AG04449 (cell line): ENCODE measurements at places on chromosomes 11 and 22.

- DNase-seq: no peak
Measured at GRCh38 chr11:47766509-47767227, 473 bp downstream of the FNBP4 start.

DNA sequence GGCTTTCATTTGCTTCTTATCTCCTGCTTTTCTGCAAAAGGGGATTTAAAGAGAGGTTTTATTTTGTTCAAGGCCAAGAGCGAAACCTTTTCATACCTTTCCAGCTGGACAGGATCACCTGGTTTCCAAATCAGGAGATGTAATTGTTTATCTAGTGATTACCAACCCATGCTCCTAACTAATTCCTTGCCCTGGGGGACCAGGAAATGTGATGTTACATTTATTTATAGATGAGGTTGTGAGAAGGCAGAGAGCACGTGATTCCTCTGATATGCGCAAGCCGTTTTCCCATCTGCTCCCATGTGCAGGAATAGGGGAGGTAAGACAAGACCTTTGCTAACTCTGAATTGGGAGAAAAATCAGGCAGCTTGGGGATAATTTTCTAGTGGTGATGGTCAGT lies 507.2 kb upstream of the LARGE1 start:
- DNase-seq: no peak

DNA sequence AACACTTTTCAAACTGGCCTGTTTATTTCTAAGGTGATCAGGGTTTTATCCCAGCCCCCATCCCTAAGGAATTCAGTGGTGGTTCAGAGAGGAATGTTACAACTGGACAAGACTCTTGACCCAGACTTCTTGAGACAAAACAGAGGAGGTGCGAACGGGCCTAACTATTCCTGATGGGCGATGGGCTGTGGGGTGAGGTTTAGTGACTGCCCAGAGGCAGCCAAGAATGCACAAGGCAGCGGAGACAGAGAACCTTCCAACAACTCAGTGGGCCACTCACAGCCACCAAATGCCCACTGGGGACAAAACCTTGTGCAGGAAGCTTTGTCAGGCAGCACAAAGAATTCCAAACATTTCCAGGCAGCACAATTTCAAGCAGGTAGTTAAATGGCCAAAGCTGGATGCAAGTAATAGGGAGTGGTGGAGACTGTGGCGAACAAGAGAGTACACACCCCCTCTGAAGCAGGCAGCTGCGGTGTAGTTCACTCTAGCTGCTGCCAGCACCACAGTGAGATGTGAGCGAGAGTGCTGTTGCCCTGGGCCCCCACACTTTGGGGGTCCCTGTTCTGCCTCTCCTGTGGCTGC lies 29.2 kb downstream of the SCUBE1 start:
- DNase-seq: no peak

- no peak for DNase-seq
Measured at GRCh38 chr11:30585125-30585891, 845 bp downstream of the MPPED2 start.

GRCh38 chr11:57484141-57484710 lies 23.9 kb downstream of the RTN4RL2 start:
- DNase-seq: no peak

DNA sequence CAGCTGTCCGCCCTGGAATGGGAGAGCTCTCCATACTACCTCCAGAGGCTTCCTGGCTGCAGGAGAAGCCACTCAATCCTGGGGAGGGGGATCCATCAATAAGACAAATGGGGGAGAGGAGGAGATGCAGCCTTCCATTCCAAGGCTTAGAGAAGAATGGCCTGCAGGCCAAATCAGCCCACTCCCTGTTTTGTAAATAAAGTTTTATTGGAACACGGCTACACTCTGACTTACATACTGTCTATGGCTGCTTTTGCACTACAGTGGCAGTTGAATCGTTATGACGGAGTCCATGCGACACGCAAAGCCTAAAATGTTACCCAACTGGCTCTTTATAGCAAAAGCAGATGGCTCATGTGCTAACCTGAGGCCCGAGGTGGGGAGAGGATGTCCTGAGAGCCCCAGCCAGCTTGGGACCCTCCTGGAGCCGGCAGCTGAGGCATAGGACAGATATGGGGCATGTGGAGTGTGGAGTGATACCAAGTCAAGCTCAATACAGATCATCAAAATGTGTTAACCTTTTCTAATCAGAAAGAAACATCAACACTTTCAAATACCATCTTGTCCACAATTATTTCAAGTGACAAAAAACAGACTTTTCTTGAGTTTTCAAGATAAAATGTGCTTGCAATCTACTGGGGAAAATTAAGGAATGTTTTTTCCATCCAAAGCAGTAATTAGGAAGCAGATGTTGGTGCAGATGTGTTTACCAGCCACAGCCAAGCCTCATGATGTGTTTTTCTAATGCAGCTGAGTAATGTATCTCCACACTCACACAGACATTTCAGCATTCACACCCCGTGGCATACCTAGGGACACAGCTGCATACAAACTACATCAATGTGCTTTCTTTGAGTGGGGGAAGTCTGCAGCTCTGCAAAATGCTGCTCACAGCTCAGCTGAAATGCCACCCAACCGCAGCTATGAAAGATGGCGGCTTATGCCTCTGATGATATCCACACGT lies 181.6 kb downstream of the SHANK2 start:
- DNase-seq: no peak

- no peak for DNase-seq
Measured at GRCh38 chr11:26285608-26286007, 46.3 kb upstream of the ANO3 start.

DNA sequence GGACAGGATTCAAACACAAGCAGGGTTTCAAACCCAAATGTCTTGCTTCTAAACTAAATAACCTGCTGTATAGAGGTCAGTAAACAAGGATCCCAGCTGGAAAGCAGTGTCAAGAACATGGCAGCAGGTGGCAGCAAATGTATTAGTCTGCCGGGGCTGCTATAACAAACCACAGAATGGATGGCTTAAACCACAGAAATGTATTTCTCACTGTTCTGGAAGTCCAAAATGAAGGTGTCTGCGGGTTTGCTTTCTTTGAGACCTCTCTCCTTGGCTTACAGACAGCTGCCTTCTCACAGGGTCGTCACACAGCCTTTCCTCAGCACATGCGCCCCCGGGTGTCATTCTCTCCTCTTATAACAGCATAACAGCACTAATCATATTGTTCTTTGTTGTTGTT lies 65.1 kb upstream of the LRRC55 start:
- peak; percentile 3 for DNase-seq

- DNase-seq: no peak
Measured at GRCh38 chr11:75400146-75400865, 988 bp downstream of the RPS3 start.

DNA sequence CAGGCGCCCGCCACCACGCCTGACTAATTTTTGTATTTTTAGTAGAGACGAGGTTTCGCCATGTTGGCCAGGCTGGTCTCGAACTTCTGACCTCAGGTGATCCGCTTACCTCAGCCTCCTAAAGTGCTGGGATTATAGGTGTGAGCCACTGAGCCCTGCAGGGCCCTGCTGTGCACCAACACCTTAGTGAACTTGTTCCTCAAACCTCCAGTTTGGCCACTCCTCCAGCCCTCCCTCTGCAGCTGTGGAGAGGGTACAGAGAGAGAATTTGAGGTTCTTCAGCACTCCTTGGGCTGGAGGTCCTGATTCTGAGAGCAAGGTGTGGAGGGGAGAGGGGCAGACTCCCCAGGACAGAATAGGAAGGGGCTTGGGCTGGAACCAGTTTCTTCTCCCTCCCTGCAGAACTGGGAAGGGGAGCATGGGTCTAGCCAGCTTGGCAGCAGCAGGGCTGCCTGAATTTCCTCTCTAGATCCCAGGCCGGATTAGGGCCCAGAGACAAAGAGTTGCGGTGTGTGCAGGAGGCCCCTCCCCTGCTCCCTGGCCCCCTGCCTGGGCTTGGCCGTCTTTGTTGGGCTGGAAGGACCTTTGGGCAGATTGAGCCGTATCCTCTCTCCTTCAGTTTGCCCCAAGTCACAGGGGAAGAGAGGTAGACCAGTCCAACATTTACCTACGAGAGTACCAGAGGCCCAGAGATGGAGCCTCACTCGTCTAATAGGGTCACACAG lies 2.3 kb upstream of the PEX16 start:
- no peak for DNase-seq

GRCh38 chr11:43955381-43956118 lies 13.1 kb downstream of the C11orf96 start:
- DNase-seq: no peak

- peak; percentile 95 for DNase-seq
Measured at GRCh38 chr11:61971248-61972111, 4.0 kb upstream of the FTH1 start.

DNA sequence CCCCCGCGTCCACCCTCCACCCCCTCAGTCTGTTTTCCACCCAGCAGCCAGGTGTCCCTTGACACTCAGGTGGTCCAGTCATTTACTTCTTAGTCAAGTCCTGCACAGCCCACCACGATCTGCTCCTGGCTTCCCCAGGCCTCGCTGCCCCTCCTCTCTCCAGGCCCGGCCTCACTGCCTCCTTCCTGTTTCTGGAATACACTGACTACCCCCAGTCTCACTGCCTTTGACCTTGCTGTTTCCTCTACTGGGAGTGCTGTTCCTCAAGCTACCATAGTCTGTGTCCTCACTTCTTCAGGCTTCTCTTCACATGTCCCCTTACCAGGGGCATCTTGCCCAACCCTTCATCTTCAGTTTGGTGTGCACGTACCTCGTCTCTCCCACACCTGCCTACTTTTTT lies 7.4 kb downstream of the MCM5 start:
- DNase-seq: no peak

GRCh38 chr11:28566339-28567089 lies 458.3 kb downstream of the METTL15 start:
- DNase-seq: peak; percentile 92

DNA sequence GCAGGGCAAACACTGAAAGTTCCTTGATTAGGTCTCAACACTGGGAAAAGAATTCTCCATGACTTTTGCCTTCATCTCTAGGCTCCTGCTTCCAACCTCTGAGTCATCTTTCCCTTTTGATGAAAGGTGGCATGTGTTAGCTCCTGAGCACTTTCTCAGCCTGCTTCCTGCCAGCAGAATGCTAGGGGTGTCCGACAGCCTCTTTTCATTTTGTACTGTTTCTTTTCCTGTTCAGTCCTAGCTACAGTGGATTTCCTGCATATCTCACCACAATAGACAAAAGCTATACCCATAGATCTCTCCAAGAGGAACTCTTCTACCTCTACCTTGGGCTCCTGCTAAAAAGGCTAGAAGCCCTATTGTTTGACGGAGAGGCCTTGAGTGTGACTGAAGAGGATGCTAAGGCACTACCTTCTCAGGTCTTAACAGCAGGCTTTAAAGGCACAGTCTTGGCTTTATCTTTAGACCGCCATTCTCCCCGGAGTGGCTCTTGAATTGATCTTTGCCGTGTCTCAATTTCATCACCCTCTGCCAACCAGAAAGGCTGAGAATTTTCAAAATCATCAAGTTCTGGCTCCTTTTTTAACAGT lies 145.5 kb downstream of the RBFOX2 start:
- DNase-seq: no peak

GRCh38 chr11:120801801-120802689 lies 221.9 kb upstream of the TBCEL start:
- no peak for DNase-seq

DNA sequence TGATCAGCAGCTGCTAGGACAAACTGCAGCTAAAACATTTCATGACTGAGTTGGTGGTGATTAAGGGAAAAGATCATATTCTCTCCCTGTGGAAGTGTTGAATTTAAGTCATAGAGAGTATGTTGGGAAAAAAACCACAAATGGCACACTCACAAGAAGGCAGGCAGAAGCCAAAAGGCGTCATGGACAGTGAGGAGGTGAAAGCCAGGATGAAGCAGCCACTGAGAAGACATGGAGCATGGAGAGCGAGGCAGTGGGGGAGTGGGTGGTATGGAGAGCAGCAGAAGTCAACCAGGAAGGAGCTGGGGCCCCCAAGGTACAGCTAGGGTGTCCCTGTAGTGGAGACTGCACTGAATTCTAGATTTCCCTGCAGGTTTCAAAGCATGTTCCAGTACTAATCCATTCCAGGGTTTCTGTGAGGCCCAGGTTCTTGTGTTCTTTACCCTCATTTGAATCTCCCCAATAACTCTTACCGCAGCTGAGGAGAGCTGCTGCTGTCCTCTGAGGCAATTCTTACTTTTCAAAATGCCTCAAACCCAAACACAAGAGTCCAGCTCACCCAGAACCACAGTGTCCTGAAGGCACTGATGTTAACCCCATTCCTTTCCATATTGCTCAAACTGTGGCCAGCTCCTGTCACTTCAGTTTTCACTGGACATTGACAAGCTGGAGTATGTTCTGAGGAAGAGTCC lies 191.8 kb upstream of the E2F8 start:
- DNase-seq: peak; percentile 69
